ENCODE measurements at places on chromosomes 1 and 21. TPM values are rescaled to one million over a fixed set of nuclear protein-coding genes. Genes with fewer than 3 reads are reported as not detected.
A peak's percentile ranks its signal among the peaks of the same experiment; 100 is the strongest.

DNA sequence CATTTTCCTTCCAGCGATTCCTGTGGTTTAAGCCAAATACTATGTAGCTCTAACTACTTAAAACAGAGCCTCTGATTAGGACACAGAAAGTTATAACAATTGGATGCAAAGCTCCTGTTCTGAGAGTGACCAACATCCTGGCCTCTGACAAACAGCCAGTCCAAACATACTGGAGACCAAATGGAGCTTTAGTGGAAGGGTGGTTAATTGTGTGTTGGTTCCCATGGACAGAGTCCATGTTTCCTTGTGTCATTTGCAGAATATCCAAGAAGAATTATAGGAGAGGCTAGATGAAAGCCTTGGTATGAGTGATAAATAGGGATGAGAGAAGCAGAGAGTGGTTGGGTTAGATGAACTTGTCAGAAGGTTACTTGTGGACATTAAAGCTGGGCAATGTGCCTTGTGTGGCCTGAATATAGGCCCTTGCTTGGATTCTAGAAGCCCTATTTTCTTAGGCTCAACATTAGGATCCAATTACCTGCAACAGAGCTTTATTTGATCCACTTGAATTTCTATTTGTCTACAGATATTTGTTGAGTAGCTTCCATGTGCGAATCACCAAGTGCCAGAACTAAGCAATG is 180.5 kb upstream of the GORAB start:
- no peak for DNase-seq

GRCh38 chr1:222454782-222455181 is 93.1 kb downstream of the HHIPL2 start:
- no peak for DNase-seq

GRCh38 chr1:247445526-247446356 is 12.2 kb downstream of the OR2B11 start:
- DNase-seq: no peak

- DNase-seq: peak; percentile 50
Observed at GRCh38 chr1:19465123-19465522, 20.2 kb downstream of the CAPZB start.

- no peak for DNase-seq
Observed at GRCh38 chr1:22410928-22411495, 40.6 kb upstream of the ZBTB40 start.

DNA sequence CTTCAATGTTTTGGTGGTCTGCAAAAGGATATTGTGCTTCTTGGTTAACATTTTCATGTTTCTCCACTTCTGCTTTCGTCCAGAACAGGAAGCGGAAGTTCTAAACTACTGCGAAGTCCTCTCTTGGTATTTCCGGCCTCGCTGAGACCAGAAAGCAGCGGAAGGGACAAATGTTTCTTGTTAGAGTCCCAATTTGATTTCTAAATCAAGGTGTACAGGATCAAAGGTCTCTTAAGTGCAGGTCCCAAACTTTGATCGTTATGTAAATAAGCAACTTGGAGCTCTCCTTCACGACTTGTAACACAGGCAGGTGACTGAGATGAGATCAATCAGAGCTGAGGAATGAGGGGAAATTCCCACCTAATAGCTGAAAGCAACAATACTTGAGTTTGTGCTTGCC is 40.1 kb upstream of the HMCN1 start:
- peak; percentile 55 for DNase-seq

DNA sequence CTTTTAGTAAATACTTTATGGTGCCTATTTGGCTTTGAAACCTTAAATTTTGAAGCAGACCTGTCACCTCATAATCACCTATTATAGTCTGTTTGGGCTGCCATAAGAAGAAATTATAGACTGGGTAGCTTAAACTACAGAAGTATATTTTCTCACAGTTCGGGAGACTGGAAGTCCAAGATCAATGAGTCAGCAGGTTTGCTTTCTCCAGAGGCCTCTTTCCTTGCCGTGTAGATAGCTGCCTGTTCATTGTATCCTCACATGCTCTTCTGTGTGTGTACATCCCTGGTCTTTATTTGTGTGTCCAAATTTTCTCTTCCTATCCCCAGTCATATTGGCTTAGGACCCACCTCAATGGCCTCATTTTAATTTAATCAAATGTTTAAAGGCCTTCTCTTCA is 518.2 kb downstream of the ADGRL2 start:
- no peak for DNase-seq

DNA sequence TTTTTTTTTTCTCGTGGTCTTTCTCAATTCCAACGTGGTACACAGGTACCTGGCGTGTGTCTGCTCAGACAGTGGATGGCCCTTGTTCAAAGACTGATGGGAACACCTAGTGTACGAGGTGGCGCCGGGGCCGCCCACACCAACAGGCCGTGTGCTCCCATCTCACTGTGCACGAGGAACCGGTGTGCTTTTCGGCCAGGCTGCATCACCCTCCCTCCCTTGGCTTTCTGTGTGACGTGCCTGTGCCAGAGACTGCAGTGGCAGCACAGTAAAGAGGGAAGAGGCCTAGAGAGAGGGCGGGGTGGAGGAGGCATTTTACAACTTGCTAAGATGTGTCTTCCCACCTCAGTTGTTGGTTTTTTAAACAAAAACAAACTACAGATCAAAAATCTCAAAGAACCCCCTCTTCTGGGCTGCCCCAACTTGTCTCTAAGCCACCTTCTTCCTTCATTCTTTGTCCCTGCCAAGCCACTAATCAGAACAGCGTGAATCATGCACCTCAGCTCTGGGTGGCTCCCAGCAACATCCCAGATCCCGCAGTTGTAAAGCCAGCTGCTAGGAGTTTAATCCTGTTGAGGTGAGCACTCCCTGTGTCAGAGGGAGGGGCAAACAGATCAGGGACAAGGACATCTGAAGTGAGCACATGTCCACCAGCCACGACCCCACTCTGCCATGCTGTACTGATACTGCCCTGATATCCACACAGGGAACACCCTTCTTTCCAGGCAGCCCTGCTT is 20.7 kb downstream of the IRF2BP2 start:
- no peak for DNase-seq

PCAT6 gene
- 0.94 TPM for total RNA-seq

PM20D1 gene
- total RNA-seq: 0.29 TPM

KRTAP19-3 gene
- total RNA-seq: not detected

CFAP107 gene
- total RNA-seq: not detected

TTC24 gene
- total RNA-seq: 20.2 TPM

LAMC1 gene
- total RNA-seq: 0.22 TPM

VANGL2 gene
- 0.16 TPM for total RNA-seq
